ENCODE measurements at places on chromosomes 4 and X. TPM values are rescaled to one million over a fixed set of nuclear protein-coding genes. Genes with fewer than 3 reads are reported as not detected.

C4orf51 gene
- total RNA-seq: not detected

TRIM61 gene
- 1.5 TPM for total RNA-seq

MAGEB1 gene
- not detected for total RNA-seq

PDE6B gene
- total RNA-seq: not detected

AFAP1 gene
- 57.8 TPM for total RNA-seq

RNF212 gene
- total RNA-seq: 1.7 TPM

TMEM35A gene
- 5.1 TPM for total RNA-seq

BANK1 gene
- total RNA-seq: 0.19 TPM

KCTD8 gene
- 0.77 TPM for total RNA-seq

ARX gene
- not detected for total RNA-seq

NAT8L gene
- under 0.01 TPM for total RNA-seq

ACE2 gene
- 1.1 TPM for total RNA-seq

ADH1B gene
- 0.38 TPM for total RNA-seq

ETDA gene
- total RNA-seq: not detected

CISD2 gene
- total RNA-seq: 29.5 TPM

DOCK11 gene
- 26.2 TPM for total RNA-seq

RHOXF1 gene
- not detected for total RNA-seq

GCNA gene
- total RNA-seq: 3.4 TPM

AWAT2 gene
- under 0.01 TPM for total RNA-seq
